ENCODE measurements at places on chromosomes 11 and 22. TPM values are rescaled to one million over a fixed set of nuclear protein-coding genes. Genes with fewer than 3 reads are reported as not detected.

- no peak for DNase-seq
These were observed 65.7 kb upstream of the LMO1 start for GRCh38 chr11:8329336-8329735.

DNA sequence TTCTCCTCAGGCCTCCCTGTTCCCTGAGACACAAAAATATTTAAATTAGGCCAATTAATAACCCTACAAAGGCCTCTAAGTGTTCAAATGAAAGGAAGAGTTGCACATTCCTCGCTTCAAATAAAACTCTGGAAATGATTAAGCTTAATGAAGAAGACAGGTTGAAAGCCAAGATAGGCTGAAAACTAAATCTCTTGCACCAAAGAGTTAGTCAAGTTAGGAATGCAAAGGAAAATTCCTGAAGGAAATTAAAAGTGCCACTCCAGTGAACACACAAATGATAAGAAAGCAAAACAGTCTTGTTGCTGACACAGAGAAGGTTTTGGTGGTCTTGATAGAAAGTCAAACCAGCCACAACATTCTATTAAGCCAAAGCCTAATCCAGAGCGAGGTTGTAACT is 574.4 kb downstream of the OPCML start:
- DNase-seq = no peak

- DNase-seq = no peak
These were observed 1.5 kb downstream of the HDAC10 start for GRCh38 chr22:50249341-50250248.

DNA sequence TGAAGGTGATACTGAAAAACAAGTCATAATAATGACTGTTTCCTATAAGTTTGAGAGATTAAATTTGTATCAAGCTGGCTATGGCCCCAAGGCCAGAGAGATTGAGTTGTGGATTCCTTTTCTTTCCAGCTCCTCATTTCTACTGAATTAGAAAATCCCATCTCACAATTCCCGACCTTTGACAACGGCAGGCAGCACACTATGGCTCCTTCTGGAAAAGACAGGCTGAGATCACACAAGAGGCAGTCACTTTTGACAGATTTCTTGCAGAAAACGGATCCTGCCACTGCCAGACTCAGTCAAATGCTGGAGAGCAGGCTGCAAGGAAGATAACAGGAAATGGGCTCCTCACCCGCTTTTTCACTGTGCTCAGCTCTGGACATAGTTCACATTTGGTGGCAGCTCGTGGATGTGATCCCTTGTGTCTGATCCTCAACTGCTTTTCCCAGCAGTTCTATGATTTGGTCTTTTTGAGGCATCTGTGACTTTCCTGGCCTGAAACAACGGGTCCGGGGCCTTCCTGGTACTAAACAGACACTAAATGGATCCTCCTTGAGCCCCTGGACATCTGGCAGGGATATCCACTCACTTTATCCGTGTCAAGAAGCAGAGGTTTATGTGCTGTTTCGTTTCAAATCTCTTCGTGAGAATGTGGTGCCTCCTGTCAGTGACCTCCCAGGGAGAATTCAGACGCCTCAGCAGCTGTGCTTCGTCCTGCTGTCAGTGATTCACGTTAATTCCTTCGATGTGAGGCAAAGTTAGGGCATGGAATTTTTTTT is 26.1 kb upstream of the RTL6 start:
- no peak for DNase-seq

DNA sequence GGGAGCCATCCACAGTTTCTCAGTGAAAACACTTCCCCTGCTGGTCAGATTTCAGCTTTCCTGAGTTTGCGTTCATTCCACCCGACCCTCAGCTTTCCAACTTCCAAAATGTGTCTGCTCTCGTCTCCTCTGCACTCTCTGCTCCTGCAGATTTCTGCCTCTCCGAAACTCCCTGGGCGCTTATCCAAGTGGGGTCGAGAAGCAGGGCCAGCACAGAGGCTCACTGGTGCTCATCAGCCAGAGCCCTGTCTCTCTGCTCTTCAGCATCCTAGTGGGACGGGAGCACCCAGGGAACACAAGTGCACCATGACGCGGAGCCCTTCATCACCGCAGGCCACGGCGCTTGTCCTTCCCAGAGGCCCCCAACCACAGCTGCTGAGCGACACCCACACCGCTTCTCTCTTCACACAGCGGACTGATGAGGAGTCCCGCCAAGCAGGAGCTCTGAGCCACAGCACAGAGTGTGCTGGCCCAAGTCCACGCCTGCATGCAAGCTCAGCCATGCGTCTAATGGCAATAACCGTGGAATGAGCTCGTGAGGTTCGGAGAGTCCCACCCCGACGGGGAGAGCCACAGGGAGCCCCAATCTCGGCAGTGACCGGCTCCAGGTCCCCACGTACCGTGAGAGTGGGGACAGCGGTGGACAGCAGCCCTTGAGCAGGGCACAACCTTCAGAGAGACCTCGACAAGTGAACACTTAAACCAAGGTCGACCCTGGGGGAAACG is 27.9 kb upstream of the MOB2 start:
- no peak for DNase-seq

- no peak for DNase-seq
These were observed 17.7 kb downstream of the HTR3A start for GRCh38 chr11:113992459-113993110.

- no peak for DNase-seq
These were observed 70.3 kb downstream of the SCUBE1 start for GRCh38 chr22:43272869-43273318.

- DNase-seq = no peak
These were observed 1006.4 kb downstream of the BRD1 start for GRCh38 chr22:48821346-48821690.

The SPI1 gene
- under 0.01 TPM for total RNA-seq

The DMC1 gene
- total RNA-seq = 0.90 TPM

The SMC1B gene
- under 0.01 TPM for total RNA-seq

The TTC36 gene
- total RNA-seq = 0.76 TPM

The CREB3L1 gene
- under 0.01 TPM for total RNA-seq

The CSNK2A3 gene
- 2.1 TPM for total RNA-seq
